ENCODE measurements at places on chromosomes 7 and 10. TPM values are rescaled to one million over a fixed set of nuclear protein-coding genes. Genes with fewer than 3 reads are reported as not detected.

DNA sequence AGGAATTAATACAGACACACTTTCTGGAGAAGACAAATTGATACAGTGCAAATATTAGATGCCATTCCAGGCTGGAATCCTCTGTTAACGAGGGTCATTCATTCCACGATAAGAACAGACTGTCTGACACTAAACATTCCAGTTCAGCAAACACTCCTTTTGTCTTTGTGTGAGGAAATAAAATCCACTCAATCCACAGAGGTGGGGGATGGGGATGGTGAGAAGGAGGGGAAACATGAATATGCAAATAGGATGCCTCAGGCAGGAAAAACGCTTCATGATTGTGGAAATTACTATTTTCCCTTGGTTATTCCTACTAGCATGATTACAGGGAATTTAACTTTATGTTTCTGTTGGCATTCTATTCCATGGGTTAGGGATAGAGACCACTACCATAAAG, 196.9 kb upstream of the CDCA7L start:
- no peak for DNase-seq

DNA sequence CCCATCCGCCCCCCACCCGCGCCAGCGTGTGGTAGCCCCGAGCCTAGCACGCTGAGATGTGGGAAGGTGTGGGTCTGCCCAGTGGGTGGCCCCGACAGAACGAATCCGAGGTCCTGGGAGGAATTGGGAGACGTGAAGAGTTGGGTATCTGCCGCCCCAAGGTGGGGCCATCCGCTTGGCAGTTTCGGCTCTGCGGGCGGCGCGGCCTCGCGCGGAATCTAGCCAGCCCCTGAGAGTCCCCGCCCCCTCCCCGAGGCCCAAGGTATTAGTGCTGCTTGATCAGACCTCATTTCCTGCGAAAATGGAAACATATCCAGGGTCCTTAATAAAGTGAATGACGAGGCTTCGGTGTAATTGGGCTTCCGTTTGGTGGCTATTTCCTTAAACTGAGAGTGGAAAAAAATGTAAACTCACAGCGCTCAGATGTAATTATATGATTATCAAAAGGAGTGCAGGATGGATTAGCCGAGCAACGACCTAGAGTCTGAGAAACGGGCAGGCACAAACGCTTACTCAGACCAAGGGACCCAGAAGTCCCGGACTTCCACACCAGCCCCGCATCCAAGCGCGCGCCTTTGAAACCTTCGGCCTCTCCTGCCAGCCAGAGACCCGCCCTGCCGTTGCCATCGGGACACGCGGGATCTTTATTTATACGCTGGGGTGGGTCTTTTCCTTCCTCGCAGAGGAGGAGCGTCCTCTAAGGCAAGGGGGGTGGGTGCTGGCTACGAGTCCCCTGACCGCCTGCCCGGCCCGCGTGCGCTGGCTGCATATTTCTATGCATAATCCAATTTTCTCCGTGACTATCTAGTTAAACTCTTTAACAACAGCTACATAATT, 12.8 kb downstream of the LBX1 start:
- no peak for DNase-seq

DNA sequence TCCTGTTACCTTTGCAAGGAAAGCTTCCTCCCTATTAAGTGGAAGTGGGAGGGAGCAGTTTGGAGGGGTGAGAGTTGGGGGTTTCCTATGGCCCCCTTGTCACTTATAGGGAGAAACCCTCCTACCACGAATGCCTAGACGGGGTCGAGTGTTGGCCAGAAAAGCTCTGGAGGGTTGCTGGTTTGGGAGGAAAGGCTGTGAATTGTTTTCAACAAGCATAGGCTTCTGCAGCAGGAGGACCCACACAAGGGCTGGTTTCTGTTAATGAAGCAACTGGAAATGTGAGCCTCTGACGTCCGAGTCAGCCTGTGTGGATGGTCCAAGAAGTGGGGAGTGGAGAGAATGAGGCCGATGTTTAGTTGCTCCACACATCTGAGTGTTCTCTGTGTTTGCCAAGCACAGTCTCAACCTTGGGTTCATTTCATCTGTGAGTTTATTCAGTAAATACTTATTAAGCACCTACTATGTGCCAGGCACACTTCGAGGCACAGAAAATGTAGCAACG, 37.3 kb upstream of the LEP start:
- peak; percentile 66 for DNase-seq

DNA sequence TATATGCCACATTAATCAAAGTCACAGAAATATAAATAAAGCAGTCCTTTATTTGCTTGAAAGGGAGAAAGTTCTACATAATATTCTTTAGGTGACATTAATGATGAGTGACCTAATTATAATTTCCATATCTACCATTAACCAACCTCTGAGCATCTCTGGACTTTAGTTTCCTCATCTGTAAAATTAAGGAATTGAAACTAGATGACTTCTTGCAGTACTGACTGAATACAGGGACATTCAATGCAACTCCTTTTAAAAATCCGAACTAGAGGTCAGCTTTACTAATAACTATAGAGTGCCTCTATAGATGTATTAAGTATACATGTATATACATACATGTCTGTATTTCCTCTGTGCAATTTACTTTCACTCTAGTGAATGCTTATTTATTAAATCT, 3.9 kb downstream of the FMC1 start:
- DNase-seq: no peak

- DNase-seq: no peak
Measured at GRCh38 chr7:6553448-6554044, 2.3 kb upstream of the GRID2IP start.

DNA sequence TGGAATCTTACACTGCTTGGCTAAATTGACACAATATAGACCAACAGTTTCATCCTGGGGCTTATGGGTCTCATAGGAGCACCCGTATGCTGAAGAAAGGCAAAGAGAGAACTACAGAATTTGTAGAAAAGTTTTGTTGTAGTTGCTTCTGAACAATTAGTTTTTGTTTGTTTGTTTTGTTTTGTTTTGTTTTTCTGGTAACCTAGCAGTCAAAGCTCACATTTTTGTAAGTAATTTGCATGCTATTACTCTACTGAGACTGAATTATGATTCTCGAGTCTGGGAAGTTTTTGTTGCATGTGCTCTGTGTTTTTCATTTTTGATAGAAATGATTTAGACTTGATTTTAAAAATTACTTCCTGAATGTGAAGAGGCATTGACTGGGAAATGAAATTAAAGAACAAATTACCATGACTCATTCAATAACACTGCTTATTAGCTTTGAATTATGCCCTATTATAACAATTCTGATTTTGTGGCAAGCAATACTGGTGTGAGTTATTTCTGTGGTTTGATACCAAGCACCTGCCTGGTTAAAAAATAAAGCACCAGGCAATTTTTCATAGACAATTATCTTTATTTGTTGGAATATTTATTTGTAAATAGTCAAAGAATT, 438 bp downstream of the LSMEM1 start:
- no peak for DNase-seq

DNA sequence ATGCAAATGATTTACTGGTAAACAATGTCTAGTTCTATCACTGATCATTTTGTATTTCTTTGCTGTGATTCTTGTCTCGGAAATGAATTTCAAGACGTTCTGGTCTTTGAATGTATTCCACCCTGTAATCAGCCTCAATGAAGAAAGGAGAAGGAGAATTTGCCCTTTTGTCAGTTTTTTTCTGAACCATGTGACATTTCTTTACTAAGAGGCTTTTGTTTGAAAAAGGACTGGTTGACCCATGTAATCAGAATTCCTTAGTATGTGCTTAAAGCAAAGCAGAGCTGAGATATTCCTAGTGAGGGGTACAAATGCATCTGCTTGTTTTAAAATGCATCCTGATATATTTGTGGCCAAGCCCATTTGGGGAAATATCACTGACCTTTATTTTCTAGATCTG, 581.6 kb downstream of the ETV1 start:
- no peak for DNase-seq

DNA sequence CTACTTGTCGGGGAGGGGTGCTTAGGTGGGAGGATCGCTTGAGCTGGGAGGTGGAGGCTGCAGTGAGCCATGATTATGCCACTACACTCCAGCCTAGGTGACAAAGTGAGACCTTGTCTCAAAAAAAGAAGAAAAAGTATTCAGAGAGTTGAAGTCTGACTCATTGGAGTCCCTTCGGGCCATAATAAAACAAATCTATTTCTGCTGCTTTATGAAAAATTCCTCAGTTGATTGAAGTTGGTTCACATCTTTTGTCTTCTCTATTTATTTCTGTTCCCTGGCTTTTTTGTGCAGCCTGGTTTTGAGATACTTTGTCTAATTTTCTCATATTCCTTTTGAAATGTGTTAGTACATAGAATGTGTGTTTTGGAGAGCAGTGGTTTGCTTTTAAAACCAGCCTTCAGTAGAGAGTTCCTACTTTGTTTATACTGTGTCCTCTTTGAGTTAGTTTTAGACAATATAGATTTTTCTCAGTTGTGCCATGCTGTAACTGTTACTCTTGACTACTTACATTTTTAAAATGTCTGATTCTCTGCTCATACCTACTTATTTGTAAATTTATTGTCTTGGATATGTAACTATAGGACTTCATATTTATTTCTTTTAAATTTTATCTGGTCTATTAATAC, 36.7 kb downstream of the LUC7L2 start:
- DNase-seq: no peak

DNA sequence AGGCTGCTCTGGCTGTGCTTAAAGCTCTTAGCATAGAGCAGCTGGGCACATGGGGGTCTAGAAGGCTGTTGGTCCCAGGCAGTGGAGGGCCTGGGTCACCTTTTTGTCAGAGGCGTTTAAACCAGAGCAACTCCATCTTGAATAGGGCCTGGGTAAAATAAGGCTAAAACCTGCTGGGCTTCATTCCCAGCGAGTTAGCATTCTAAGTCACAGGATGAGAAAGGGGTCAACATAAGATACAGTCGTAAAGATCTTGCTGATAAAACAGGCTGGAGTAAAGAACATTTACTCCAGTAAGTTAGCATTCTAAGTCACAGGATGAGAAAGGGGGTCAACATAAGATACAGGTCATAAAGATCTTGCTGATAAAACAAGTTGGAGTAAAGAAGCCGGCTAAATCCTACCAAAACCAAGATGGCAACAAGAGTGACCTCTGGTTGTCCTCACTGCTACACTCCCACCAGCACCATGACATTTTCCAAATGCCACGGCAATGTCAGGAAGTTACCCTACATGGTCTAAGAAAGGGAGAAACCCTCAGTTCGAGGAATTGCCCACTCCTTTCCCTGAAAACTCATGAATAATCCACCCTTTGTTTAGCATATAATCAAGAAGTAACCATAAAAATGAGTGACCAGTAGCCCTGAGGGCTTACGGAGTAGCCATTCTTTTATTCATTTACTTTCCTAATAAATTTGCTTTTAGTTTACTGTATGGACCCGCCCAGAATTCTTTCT, 96.8 kb upstream of the PCBD1 start:
- no peak for DNase-seq

DNA sequence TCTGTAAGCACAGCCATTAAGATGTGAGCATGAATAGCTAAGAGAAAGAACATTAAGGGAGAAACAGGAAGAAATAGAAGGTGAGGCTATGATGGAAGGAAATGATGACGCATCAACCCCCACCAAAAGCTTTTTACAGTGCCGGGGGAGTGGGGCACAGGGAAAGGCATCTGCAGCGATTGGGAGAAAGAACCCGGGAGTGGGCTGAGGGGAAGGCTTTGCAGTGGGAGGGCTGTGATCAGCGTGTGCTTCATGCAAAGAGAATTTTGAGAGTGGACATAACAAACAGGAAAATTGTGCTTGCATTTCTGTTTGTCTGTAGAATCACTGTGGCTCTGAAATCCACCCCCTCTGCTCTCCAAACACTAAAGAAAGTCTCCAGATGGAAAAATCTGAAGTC, 250.8 kb downstream of the KCNMA1 start:
- no peak for DNase-seq

DNA sequence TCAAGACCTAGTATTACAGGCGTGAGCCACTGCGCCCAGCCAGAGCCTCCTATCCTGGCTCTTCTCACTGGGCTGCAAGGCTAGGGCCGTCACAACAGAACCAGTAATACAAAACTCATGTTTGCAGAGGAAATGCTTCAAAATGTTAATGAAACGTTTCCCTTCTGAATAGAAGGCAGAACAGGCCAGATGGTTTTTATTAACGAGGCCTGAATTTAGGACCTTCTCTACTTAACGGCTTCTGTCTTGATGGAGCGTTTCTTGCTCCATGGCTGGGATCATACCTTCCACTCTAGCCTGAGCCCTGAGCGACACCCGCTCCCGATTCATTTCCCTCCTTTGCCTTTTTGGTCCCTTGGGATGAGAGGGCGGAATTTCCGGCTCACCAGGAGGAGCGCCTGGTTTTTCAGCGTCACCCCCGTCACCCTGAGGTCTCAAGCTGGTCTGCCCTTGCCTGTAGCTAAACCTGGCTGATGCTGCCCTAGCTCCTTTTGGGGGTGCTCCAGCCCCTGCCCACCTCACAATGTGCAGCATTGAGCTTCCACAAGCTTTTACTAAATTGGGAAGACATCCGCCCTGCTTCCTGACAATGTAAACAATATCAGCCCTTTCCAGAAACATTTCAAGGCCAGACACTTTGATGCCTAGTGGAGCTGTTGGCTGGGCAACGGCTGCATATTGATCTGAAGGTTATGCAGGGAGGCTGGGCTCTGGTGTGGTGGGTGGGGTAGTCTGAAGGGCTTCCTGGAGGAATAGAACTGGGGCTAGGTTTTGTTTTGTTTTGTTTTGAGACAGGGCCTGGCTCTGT, 5.2 kb downstream of the CLIP2 start:
- no peak for DNase-seq

DNA sequence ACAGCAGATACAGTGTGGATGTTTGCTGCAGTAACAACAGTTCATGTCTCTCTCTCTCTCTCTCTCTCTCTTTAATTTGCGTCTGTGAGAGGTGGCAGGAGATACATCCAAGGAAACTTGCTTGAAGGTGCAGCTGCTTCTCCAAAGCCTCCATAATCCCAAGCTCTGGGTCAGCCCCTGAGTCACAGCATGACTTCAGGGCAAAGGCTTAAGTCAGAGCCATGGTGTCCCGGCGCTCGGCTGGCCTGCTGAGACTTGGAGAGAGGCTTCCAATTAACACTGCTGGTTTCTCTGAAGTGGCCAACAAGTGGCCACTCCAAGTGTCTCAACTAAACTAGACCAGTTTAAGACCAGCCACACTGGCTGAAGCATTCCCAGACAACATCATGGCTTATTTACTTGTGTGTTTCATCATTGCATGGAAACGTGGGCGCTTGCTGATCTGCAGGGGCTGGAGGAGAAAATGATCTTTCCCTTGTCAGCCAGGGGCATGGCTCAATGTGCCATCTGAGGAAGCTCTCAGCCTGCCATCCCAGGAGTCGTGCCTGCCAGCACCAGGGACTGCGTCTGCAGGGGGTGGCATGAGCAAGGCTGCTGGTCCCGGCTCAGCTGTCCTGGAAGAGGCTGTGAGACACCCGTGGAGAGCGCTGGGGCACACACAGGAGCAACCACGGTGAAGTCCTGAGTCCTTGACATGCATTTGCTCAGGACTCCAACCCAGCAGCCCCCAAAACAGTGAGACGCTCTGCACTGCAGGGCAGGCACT, 254.2 kb downstream of the COBL start:
- DNase-seq: peak; percentile 81

GRCh38 chr7:1466524-1467271, 7.4 kb upstream of the MICALL2 start:
- no peak for DNase-seq

Gene CREM
- 13.2 TPM for total RNA-seq

Gene CALHM3
- not detected for total RNA-seq

Gene FAM241B
- 1.1 TPM for total RNA-seq

Gene ANXA8L1
- total RNA-seq: 368 TPM

Gene ZNF503
- 4.8 TPM for total RNA-seq
